SW 1271 (cell line): ENCODE measurements at places on chromosomes 3 and 15.

DNA sequence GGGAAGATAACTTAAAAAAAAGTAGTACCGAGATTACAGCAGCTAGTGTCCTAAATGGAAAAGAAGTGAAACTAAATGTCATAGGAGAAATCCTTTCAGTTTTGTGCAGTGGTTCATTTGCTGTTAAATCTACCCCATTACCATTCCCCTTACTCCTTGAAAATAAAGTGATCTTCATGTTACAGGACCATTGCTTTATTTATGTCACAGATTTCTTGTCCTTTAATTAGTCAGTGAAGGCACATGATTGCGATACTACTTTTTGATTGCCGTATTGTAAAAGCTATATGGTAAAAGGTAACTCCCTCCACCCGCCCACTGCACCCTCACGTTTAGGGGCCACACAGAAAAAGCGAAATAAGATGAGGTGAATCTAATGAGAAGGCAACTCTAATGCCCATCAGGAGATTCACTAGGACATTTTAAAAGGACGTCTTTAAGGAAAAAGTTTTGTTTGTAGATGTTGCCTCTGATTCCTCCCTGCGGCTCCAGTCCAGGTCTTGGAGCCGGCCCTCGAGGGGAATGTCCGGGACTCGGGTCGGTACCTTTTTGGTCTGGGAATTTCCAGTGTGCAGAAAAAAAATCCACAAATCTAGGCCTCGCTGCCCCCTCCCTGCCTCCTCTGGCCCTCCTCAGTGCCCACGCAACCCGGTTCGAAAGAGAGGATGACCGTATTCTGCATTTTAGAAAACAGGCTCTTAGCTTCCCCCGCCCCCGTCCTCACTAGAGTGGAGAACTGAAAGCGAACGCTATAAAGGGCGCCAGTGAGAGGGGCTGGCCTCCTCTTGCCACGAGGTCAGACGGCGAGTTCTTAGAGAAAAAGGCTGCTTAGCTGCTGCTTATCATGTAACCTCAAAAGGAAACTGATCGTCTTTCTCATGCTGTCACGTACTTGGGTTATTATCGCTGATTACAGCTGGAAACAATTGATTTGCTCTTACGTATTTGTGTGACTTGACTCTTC lies 21.8 kb upstream of the NFKBIZ start:
- peak; percentile 85 for DNase-seq

- DNase-seq = no peak
Measured at GRCh38 chr3:33629219-33629618, 88.8 kb downstream of the CLASP2 start.

DNA sequence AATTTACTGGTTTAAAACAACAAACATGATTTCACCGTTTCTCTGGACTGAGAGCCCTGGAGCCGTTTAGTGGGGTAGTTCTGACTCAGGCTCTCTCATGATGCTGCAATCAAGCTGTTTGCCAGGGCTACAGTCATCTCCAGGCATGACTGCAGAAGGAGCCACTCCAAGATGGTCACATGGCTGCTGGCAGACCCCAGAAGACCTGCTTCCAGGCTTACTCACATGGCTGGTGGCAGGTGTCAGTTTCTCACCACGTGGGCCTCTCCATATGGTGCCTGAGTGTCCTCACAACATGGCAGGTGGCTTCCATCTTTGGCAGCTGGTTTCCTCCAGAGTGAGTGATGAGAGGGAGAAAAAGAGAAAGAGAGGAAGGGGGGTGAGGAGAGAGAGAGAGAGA lies 378.3 kb upstream of the RGMA start:
- no peak for DNase-seq

- no peak for DNase-seq
Measured at GRCh38 chr3:189911001-189911400, 209.7 kb downstream of the P3H2 start.

DNA sequence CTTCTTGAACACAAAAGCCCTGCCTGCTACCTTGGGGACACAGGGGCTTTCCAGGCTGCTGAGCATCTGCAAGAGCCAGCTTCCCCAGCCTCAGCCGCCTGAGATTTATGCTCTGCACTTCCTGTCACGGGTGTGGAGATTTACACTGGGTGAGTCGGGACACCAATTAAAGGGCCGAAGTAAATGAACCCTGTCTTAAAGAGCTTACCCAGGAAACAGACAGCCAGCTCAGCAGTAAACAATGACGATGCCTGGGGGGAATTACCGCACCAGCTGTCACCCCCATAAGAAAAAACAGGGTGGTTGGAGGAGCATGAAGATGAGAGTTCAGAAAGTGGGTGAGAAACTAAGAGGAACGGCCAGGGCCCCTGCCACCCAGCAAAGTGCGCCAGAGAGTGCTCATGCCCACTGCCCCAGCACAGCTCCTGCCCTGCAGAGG lies 37.5 kb upstream of the IQSEC1 start:
- no peak for DNase-seq
